ENCODE measurements at places on chromosomes 1 and 21.

DNA sequence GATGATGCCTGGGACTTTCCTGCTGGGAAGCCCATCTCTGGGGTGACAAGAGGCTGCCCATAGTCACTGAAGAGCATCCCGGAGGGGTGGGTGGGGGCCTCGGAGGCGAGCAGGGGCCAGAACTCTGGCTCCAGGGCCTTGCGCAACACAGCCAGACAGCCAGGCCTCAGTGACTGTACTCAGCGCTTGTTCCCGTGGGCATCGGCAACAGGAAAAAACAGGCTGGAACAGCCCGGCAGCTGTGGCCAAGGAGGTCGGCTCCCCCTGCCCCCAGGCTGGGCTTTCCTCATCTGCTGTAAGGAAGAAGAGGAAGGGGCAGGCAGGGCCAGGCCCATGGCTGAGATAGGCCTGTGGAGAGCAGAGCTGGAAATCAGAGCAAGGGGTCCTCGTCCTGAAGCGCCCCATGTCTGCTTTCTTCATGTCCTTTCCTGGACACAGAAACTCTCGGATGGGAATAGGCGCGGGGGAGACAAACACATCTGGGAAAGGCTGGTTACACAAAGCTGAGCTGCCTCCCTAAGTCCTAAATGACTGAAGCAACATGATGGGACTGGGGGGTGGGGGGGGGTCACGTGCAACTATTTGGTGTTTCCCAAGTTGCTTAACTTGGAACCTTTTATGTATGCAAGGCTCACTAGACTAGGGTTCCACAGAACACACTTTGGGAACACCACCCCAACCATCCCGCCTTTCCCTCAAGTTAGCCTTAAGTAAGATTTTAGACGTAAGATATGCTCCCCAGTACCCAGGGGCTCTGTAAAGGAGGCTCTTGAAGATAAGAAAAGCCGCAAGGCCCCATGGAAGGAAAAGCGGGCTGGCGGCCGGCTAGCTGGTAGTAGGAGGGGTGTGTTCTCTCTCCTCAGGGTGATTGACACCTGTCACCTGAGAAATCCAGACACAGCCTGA, 30.7 kb downstream of the HSPG2 start:
- DNase-seq = peak; percentile 56

GRCh38 chr21:15130751-15131150, 66.0 kb upstream of the NRIP1 start:
- peak; percentile 55 for DNase-seq

DNA sequence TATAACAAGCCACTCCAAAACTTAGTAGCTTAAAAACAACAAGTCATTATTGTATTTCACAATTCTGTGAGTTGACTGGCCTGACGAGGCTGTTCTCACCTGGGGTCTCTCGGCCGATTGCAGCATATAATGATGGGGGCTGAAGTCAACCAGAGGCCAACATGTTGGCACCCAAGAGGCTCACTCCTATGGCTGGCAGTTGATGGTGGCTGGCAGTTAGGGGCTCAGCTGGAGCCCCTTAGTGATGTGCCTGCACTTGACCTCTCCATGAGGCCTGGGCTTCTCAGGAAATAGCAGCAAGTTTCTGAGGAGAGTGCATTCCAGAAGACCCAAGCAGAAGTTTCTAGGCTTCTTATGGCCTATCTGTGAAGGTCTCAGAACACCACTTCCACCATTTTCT, 459.4 kb downstream of the NPHP4 start:
- DNase-seq = no peak

GRCh38 chr1:45802343-45803298, 791 bp upstream of the MAST2 start:
- peak; percentile 87 for DNase-seq

GRCh38 chr21:44628707-44629391, 2.0 kb downstream of the KRTAP10-9 start:
- DNase-seq = no peak
